ENCODE measurements at places on chromosomes 2 and 18.

- no peak for DNase-seq
Measured at GRCh38 chr2:51490576-51491234, 458.8 kb upstream of the NRXN1 start.

GRCh38 chr2:193793914-193794313 is 1599.2 kb upstream of the TMEFF2 start:
- DNase-seq = no peak

GRCh38 chr2:33177627-33178026 is 230.9 kb downstream of the LTBP1 start:
- DNase-seq = no peak

DNA sequence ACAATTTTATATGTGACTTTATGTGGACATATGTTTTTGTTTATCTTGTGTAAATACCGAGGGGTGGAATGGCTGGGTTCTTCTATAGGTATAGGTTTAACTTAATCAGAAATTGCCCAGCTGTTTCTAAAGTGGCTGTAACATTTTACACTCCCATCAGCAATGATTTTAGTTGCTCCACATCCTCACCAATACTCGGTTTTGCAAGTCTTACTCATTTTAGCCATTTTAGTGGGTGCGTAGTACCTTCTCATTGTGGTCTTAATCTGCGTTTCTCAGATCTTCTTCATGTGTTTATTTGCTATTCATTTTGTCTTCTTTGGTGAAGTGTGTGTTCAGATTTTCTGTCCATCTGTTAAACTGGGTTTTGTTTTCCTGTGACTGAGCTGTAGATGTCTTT is 95.4 kb upstream of the BCL2L11 start:
- DNase-seq = no peak

GRCh38 chr2:4369826-4370419 is 666.5 kb downstream of the DCDC2C start:
- no peak for DNase-seq

DNA sequence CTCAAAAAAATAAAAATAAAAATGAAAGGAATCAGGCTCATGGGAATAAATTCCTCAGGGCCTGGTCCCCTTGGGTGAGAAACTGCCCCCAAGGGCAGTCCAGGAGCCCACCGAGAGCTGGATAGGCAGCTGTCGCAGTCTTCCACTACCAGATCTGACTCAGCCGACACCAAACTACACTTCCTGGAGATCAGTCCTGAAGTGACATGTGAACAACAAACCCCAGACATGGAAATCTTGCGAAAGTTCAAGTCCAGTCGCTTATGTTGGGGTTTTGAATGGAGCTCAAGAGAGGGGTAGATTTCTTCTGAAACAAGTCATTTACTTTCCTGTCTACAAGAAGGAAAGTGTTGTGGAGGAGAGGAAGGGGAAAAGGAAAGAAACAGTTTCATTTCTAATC is 12.9 kb downstream of the ADCY3 start:
- DNase-seq = no peak

GRCh38 chr18:69365658-69366057 is 35.0 kb upstream of the DOK6 start:
- DNase-seq = no peak

- no peak for DNase-seq
Measured at GRCh38 chr2:224722250-224722649, 6.1 kb upstream of the CCDC195 start.

GRCh38 chr2:8058652-8059051 is 623.2 kb upstream of the ID2 start:
- peak; percentile 66 for DNase-seq

DNA sequence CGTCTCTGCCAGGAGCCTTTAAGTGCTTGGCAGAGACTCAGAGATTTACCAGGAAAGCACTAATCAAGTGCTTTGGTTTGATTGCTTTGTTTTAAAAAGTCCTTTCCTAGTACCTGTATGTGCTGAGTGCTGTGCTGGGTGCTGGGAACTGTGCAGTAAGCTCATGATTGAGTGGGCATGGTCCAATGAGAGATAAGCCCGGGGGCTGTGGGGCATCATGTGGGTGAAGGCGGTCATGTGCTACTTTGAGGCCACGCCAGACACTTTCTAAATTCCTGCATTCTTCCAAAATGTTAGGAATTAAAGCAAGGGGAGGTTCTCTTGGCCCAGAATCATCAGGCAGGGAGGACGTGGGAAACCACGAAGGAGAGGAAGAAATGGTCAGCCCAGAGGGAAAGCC is 109.0 kb downstream of the ACAA2 start:
- DNase-seq = no peak

GRCh38 chr18:44709307-44710126 is 28.8 kb downstream of the SETBP1 start:
- DNase-seq = peak; percentile 69

DNA sequence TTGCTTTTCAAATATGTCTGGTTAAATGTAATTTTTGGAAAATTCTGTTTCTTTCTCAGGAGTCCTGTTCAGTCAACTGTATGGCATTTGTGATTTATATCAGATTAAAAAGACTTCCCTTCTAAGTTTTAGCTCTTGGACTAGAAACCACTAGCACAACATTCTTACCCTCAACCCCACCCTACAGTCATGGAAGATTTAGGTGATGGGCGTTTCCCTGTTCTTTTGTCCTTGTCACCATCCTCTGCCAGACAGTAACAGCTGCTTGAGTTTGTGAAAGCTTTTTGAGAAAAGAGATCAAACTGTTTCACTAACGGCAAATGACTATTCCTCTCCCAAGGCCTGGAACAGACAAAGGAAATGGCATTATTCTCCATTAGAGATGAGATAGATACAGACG is 31.8 kb downstream of the SERPINB5 start:
- no peak for DNase-seq

- no peak for DNase-seq
Measured at GRCh38 chr2:205589479-205589878, 92.8 kb upstream of the NRP2 start.

DNA sequence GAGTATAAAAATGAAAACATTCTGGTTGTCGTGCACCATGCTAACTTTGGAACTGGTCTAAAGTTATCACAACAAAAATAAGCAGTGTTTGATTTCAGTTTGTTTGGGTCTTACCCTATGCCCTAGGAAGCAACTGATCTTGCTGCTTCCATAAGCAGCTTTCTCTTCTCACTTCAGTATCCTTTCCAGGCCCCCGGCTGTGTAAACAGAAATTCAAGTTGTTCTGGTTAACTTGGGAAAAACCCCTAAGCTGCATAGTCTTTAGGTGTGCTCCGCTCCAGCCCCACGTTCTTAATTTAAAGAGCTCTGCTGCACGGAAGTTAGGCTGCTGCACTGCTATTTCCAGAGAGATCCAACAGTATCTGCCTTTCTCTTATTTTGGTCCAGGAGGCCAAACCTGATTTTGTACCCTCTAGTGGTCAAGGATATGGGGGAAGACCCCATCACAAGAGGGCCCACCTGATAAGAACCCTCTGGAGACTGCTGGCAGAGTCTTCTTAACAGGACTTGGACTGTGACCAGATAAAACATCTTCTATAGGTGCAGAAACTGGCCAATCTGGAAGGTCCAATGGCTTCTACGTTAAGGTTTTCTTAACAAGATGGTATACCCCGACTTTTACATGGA is 69.1 kb downstream of the FEZ2 start:
- no peak for DNase-seq

- DNase-seq = no peak
Measured at GRCh38 chr2:17747684-17748452, 5.7 kb downstream of the SMC6 start.

DNA sequence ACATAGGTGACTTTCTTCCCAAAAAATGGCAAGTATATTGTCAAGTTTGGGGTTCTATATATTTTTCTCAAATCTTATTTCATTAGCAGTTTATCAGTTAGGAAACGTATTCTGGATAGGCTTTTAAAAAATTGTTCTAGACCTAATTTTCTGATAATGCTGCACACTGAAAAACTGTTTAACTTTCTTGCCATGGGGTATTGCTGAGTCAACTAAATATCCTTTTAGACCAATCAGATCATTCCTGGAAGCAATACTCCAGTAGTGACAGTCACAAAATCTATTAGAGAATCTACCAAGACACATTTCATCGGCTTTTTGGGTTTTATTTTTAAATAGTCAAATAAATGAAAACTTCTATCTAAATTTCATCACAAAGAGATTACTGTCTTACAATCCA is 440.6 kb downstream of the LRRTM4 start:
- no peak for DNase-seq

GRCh38 chr2:9146646-9147045 is 60.0 kb upstream of the ASAP2 start:
- DNase-seq = no peak

GRCh38 chr2:70328921-70329561 is 27.2 kb upstream of the FAM136A start:
- DNase-seq = no peak

DNA sequence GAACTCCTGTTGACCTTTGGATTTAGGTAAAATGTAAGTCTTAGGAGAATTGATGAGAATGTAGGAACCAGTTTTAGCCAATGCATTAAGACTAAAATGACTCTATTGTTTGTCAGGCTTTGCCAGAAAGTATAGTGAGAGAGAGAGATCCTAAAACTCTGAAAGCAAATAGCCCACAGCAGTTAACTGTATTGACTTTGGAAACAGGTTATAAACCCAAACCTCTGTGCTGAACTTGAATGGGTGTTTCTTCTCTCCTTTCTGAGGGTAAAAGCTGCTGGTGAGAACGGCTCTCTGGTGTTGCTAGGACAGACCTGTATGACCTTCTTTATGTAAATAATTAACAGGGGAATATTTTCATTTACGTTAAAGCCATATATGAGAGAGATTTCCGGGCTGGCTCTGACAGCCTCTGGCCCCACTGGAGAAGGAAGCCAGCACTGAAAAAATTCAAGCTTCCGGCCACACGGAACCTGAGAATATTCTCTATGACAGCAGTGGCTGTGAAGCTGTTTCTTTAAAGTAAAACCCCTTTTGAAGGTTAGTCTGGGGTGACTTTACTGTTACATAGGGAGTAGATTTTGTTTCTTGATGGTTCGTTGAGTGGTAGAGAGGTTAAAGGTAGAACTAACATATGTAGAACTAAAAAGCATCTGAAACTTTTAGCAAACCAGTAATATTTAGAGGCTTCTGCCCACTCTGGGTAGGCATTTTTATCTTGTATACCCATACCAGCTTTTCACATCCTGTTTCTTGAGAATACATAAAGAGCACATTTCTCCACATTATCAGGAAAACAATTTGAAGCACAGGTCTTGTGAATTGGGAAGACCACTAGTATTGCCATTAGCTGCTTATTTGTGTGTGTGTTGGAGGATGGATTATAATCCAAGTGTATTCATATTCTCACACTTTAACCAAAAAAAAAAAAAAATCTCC is 123.8 kb downstream of the SPTBN1 start:
- no peak for DNase-seq

DNA sequence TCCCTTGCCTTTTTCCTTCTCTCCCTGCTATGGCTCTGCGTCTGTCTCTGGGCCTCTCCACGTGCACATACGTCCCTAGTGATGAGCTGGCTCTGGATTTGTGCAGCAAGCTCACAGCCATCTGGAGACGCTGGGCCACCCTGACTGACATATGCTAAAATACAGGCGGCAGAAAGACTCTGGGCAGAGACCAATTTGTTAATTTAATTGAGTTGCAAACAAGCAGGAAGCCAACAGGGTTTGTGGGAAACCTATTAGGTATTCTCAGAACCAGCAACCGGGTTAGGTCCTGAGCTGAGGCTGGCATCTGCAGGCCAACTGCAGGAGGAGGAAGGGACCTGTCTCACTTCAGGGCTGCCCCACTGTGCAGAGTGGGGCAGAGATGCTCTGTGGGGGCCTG is 53.5 kb upstream of the SMAD2 start:
- no peak for DNase-seq

DNA sequence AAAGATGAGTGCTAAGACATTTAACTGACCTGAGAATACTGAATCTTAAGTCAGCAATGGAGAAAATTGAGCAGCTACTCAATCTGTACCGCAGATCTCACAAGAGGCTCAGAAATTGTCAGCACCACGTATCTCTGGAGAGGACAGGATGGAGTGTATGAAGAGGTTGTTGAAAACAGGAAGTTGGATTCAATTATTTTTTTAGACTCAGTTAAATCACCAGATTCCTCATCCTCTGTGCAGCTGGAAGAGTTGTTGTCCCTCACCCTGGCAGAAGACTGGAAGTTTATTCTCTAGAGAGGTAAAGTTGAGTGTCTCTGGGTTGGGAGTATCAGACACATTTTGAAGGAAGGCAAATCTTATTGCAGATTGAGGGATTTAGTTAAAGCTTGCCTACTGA is 114.9 kb upstream of the NT5C1B start:
- DNase-seq = no peak

DNA sequence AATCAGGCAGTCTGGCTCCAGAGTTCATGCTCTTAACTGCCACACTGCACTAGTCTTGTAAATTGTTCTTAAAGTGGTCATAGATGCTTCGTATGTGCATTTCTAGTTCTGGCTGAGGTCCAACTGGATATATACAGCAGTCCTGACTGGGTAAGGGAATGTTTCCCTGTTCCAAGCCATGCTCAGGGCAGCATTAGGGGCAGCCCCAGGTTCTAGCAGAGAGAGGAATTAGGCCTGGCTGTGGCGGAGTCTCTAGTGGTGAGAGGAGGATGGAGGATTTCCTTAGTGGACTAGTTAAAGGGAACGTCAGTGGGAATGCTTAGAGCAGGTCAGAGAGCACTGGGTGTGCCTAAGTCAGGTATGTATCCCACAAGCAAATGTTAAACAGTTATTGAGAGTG is 28.0 kb downstream of the UBE2E3 start:
- no peak for DNase-seq

DNA sequence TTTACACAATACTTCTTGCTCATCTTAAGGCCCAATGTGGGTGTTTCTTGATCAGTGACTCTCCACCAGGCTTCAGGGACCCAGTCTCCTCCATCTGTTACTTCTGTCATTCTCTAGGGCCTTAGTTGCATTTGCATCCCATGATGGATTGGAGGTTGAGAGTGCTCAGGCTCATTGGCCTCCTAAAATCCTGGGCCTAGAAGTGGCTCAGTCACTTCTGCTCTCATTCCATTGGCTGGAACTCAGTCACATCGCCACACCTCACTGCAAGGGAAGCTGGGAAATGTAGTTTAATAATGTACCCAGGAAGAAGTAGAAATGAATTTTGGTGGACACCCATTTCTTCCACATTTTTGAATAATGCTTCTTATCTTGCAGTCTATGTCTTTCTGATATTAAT is 223.5 kb downstream of the HRH4 start:
- DNase-seq = no peak

- DNase-seq = no peak
Measured at GRCh38 chr2:172481507-172482262, 54.3 kb downstream of the ITGA6 start.

DNA sequence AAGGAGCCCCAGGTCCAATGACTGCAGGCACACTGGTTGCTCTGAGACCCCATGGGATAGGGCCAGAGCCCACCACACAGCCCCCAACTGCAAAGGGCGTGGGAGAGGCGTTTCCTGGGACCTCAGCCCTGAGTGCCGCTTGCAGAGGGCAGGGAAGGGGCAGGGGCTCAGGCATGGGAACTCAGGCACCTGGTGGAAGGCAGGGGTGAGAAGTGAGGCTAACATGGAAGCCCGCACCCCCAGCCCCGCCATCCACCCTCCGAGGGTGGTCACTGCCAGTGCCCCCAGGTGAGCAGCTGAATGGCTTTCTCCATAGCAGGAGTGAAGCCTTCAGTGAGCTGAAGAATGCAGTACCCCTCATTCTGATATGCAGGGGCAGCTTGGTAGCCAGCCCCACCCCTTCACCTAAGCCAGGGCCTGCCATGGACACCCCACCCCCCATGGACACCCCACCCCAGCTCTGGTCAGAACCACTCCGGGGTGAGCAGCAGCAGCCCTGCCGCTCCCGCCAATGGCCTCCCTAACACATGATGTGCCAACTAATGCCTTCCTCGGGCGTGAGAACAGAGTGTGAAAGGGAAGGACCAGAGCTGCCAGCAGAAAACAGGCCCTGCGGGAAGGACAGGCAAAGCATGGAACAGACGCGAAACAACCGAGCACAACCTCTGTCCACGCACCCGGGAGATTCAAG is 6.6 kb downstream of the KIF1A start:
- no peak for DNase-seq

All from pons (tissue), 1 donor.